ENCODE measurements at places on chromosomes 13 and 19.

GRCh38 chr13:102799426-102800144 lies 666 bp downstream of the BIVM start:
- peak; percentile 41 for DNase-seq

DNA sequence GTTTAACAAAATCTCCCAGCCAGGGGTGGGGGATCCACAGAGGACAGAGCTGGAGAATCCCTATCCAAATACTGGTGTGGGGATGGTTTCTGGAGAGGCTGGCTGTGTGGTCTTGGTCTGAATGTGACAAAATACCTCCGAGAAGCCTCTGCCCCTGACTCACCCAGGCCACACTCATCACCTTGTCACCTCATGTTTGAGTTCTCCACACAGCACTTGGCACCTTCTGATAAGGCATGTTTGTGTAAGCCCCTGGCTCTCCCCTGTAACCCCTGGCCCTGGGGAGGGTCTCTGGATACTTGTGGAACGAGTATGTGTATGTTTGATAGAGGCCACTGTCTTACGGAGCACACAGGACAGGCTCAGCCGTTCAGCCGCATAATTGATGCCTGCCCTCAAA lies 14.7 kb downstream of the TECR start:
- no peak for DNase-seq

DNA sequence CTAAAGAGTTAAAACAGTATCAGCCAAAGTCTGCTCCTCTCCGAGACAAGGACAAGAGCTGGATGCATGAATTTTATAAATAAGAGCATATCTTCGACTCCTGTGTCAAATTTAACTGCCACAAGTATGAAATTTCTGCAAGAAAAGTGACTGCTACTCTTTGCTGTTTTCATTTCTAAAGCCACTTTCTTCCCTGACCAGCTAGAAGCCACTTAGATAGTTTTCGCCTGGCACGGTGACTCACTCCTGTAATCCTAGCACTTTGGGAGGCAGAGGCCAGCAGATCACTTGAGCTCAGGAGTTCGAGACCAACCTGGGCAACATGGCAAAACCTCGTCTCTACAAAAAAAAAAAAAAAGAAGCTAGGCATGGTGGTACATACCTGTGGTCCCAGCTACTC lies 61.3 kb downstream of the ENOX1 start:
- no peak for DNase-seq

DNA sequence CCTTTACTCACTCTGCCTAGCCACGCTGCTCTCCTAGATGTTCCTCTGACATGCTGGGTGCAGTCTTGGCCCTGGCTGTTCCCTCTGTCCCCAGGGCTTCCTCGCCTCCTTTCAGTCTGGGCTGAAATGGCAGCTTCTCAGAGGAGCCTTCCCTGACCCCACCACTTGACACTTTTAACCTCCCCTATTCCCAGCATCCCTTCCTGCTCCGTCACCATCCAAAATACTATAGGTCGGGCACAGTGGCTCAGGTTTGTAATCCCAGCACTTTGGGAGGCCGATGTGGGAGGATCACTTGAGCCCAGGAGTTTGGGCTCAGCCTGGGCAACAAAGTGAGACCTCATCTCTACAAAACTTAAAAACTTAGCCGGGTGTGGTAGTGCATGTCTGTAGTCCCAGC lies 2.6 kb downstream of the FAM187B start:
- DNase-seq = no peak

DNA sequence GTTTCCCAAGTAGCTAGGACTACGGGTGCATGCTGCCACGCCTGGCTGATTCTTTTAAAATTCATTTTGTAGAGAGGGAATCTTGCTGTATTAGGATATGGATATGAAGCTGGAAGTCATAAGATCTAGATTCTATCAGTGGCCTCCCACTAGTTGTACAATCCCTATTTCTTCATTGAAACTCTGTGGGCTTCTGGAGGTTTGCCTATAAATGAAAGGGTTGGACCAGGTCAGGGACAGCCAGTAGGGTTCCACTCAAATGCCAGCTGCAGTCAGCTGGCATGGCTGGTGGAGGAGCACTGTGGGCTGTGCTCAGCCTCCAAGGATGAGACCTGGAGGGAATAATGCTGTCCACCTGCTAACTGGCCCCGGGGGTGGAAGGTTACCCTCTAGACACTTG lies 110.2 kb upstream of the GJB6 start:
- DNase-seq = no peak

- no peak for DNase-seq
These were observed 407.7 kb downstream of the LMO7 start for GRCh38 chr13:76043874-76044273.

DNA sequence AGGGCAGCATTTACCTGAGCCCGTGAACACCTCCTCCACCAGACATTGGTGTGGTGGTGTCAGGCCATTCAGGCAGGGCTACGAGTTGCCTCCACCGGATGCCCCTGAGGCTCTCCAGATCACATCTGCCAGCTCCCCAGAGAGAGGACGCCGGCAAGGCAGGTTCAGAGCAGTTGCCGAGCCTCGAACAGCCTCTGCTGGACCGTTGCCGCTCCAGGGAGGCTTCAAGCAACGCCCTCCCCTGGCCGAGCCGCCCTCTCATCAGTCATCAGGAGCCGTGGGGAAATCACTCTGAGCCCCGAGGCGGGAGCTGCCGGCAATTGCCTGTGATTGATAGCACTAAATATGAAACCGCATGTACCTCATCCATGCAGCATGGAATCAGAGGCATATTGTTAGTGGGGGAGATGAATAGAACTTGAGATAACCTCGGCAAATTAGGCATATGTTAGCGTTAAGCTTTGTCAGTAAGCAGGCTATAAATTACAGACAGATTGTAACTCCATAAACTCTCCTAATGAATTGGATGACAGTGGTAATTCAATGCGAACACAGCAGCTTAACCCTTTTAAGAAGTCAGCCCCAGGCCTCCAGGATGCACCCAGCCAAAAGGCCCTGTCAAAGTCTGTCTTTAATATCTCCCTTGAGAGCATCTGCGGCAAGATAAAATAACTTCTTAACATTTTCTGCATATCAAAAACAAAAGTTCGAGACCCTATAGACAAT lies 29.8 kb upstream of the SPACA7 start:
- no peak for DNase-seq

- no peak for DNase-seq
These were observed 1289.2 kb upstream of the PCDH20 start for GRCh38 chr13:62704875-62705274.

- DNase-seq = peak; percentile 40
These were observed 50.1 kb upstream of the SPACA7 start for GRCh38 chr13:112325920-112326645.

DNA sequence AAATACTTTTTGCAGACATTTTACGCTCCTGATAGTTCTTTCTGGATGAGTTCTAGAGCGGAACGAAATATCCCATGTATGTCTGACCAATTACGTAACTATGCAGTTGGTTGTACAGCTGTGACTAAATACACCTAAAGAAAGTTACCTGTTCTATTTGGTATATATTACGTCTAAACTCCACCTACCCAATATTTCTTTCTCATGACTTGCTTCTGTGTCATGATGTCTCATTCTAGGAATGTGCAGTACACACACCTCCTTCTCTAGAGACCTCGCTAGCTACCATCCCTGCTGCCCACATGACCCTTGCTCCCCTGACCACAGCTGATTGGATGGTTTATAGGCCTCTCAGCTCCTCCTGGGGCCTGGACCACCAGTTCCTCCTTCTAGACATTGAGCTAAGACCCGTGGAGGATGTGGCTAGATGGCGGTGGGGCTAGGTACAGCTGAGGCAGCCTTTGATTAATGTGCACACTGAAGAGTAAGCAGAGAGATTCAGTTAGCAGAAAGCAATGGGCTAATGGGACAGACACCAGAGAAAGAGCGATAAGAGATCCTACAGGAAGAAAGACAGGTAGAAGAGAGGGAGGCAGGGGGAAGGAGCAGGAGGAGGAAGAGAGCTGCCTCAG lies 422.1 kb downstream of the COG6 start:
- no peak for DNase-seq

DNA sequence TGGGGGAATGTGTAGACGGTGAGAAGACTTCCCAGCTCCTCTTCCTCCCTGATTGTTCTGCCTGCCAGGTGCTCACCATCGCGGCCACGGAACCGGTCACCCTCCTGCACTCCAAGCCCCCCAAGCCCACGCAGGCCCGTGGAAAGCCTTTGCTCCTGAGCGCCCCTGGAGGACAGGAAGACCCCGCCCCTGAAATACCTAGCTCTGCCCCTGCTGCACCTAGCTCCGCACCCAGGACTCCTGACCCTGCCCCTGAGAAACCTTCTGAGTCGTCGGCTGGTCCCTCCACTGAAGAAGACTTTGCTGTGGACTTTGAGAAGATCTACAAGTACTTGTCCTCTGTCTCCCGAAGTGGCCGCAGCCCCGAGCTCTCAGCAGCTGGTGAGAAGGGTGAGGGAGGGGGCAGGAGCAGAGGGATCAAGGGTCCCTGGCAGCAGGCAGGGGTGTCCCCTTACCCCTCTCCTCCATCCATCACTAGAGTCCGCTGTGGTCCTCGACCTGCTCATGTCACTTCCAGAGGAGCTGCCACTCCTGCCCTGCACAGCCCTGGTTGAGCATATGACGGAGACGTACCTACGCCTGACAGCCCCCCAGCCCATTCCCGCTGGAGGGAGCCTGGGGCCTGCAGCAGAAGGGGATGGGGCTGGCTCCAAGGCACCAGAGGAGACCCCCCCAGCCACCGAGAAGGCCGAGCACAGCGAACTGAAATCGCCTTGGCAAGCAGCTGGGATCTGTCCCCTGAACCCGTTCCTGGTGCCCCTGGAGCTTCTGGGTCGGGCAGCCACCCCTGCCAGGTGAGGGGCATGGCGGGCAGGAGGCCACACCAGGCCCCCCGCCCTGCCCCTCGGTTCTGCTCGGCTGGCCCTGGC lies 2.1 kb downstream of the SNAPC2 start:
- DNase-seq = no peak

DNA sequence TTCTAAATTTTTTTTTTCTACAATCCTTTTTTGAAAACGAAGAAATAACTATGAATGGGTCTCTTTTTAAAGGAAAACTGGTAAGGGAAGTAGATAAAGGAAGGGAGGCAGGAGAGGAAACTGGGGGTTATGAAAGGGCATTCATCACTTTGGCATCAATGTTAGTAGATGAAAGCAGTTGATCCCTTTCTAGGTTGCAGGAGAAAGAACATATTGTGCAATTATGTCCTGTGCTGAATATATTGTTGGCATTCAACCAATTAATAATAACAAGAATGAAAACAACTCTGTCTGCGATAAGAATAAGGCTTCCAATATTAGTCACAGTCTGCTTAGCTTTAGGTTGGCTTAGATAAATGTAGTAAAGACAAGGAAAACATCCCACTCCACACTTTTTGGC lies 796.8 kb upstream of the KLHL1 start:
- no peak for DNase-seq

GRCh38 chr13:91539286-91540157 lies 141.1 kb downstream of the GPC5 start:
- no peak for DNase-seq

- peak; percentile 59 for DNase-seq
These were observed 162.7 kb downstream of the TBC1D4 start for GRCh38 chr13:75319254-75319653.

- no peak for DNase-seq
These were observed 130.9 kb downstream of the SHISA2 start for GRCh38 chr13:25920931-25921330.

- no peak for DNase-seq
These were observed 59.1 kb upstream of the GPR183 start for GRCh38 chr13:99366075-99366987.

GRCh38 chr13:25800523-25800922 lies 251.3 kb downstream of the SHISA2 start:
- DNase-seq = no peak

- DNase-seq = no peak
These were observed 227.5 kb downstream of the DCT start for GRCh38 chr13:94251831-94252608.

DNA sequence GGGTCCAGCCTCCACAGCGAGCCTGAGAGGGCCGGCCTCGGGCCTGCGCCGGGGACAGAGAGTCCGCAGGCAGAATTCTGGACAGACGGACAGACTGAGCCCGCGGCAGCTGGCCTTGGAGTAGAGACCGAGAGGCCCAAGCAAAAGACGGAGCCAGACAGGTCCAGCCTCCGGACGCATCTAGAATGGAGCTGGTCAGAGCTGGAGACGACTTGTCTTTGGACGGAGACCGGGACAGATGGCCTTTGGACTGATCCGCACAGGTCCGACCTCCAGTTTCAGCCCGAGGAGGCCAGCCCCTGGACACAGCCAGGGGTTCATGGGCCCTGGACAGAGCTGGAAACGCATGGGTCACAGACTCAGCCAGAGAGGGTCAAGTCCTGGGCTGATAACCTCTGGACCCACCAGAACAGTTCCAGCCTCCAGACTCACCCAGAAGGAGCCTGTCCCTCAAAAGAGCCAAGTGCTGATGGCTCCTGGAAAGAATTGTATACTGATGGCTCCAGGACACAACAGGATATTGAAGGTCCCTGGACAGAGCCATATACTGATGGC lies 490 bp downstream of the ITPKC start:
- peak; percentile 13 for DNase-seq

DNA sequence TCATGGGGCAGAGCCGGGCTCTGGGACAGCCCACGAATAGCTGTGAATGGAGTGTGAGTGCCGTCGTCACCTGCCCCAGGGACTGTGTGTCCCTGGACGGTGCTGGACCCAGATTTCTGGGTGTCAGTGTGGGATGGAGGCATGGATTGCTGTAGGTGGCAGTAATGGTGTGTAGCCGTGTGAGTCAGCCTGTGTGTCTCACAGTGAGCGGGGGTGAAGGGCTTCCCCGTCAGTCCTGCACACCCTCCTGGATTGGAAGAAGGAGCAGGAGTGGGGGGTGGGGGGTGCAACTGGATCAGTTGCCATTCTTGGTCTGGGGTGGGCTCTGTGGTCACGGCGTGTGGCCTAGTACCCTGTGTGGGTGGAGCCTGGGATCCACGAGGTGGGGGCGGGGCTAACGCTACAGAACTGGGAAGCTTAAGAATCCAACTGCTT lies 6.5 kb upstream of the LTBP4 start:
- peak; percentile 57 for DNase-seq

DNA sequence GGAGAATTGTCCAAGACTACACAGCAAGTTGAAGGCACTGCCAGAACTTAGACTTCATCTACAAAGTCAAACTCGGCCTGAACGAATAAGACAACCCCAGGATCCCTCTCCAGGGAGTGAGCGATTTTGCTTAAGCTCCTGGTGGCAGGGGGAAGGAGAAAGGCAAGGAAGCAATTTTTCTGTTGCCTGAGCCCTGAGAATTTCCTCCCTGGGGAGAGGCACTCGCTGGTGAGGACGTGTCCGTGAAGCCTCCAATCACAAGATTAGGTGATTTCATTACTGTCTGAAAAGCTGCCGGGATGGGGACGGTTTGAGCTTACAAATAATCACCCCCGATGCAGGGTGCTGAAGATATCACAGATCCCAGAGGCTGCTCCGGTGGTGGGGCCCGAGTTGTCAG lies 45.6 kb downstream of the TINCR start:
- no peak for DNase-seq

- peak; percentile 93 for DNase-seq
These were observed 80.8 kb downstream of the FREM2 start for GRCh38 chr13:38767506-38768265.

DNA sequence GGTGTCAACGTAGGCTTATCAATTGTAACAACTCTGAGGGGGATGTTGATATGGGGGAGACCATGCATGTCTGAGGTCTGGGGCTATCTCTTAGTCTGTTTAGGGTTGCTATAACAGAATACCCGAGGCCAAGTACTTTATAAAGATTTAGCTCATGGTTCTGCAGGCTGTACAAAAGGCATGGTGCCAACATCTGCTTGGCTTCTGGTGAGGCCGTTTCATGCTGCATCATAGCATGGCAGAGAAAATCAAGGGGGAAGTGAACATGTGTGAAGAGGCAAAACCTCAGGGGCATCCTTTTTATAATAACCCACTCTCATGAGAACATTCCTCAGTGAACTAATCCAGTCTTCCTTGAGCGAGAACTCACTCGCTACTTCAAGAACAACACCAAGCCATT lies 353.8 kb downstream of the ENOX1 start:
- no peak for DNase-seq

- DNase-seq = no peak
These were observed 882.5 kb downstream of the PCDH9 start for GRCh38 chr13:66347486-66348117.

Data from Ammon's horn (tissue), 1 donor.